ENCODE measurements at places on chromosomes 7 and 10.

- no peak for DNase-seq
These were observed 72.8 kb downstream of the SHOC2 start for GRCh38 chr10:110992006-110992800.

GRCh38 chr10:24893127-24893526 lies 59.3 kb downstream of the PRTFDC1 start:
- DNase-seq, result no peak

GRCh38 chr10:49679480-49679893 lies at the start of gene C10orf53:
C10orf53 (plus strand) TSS chr10:49679651; CDS start chr10:49679698, 47 bp downstream.
- peak; percentile 25 for DNase-seq

GRCh38 chr7:27243340-27244163 lies 950 bp downstream of the EVX1 start:
- DNase-seq, result no peak

GRCh38 chr10:21247592-21247991 lies 277.9 kb downstream of the SKIDA1 start:
- DNase-seq, result no peak

DNA sequence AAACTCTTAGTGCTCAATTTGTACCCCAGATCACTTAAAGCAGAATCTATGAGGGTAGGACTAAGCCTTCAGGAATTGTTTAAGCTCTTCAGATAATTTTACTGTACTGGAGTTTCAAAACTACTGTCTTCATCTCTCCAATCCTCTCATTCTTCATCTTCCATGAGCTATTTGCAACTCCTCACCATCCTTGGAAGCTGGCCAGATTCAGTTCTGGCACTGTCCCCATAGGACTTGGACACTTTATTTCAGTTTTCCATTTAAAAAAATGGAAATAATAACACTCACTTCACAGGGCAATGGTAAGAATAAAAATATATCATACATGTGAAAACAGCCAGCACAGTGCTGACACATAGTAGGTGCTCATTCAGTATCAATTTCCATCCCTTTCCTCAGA lies 74.6 kb downstream of the PPP1R17 start:
- DNase-seq, result no peak

GRCh38 chr10:3806603-3807002 lies 21.6 kb upstream of the KLF6 start:
- DNase-seq, result no peak

DNA sequence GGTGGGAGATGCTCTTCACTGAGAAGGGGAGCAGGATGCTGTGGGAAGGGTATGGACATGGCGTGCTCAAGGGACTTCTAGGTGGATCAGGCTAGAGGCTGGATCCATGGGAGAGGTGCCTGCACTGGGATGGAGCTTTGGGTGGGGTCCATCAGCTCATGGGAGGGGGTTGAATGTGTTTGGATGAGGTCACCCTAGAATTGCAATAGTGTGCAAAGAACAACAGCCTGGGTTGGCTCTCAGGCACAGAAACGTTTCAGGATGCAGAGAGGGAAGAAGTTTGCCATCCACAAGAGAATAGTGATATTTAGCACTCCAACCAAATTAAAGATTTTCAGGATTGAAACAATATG lies 66.1 kb downstream of the SNX10 start:
- no peak for DNase-seq

DNA sequence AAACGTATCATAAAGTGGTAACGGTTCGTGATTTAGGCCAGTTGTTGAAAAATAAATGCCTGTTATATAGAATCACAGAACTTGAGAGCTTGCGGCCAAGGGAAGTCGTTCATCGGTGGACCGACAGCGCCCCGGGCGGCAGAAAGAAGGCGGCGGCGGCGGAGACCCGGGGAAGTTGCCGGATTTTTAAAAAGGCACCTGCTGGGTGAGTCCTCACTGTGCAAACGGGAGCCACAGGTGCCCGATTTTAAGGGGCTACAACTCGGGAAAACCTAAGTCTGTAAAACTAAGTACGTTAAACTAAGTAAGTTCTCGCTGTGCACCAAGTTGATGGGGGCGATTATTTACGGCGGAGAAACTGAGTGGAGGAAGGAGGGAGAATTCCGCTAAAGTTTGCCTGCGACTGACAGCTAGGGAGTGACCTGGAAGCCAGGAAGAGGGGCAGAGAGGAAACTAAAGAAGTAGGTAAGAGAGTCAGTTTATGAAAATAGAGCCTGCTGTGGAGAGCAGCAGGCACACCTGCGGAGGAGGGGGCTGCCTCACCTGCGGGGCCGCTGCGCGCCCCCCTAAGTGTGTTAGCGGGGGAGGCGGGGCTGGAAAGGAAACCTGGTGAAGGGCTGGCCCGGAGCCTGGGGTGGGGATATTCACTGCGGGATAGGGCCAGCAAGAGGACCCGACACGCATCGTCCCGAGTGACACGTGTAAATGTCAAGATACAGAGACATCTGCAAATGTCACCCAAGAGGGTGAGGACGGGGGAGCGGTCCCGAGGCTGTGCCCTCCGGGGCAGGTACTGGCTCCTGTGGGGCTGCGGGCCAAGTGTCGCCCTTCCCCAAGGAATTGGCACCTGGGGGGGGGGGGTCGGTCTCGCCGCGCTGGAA lies 996 bp downstream of the ADAM12 start:
- no peak for DNase-seq

DNA sequence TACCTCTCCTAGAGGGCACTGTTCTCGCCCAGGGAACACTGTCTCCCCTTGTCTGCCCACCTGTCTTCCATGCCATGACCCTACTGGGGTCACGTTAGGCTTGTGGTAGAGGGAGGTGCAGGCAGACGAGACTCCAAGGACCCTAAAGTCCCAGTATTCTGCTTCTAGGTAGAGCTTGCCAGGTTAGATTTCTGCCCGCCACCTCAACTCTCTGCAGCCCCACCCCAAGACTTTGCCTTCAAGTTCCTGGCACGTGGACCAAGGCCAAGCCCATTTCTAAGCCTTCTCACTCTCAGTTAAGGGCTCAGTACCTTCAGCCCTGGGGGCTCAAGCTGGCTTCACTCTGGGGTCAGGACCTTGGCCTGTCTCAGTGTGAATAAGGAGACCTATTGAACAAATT lies 16.1 kb downstream of the PRKAG2 start:
- DNase-seq, result no peak

DNA sequence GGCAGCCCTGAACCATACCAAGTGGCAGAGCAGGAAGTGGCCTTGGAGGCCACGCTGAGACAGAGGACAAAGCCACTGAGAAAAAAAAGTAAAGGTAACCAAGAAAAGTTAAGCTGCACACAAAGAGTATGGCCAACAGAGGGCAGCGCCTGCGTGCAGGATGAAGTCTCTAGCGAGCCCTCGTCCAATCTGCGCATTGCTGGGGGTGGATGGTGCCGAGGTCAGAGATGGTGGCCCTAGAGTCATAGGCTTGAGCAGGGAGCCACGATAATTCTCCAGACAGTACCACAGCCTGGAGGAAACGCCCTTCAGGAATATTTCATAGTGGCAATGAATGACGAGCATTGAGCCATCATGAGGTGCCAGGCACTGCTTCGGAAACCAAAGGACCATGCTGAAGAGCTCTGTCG lies 9.7 kb downstream of the ATP6V0E2 start:
- peak; percentile 42 for DNase-seq

Measured in iPS DF 19.7 (cell line).